Skeletal muscle cell (primary cell): ENCODE measurements at places on chromosomes 7 and 10.
A peak's percentile ranks its signal among the peaks of the same experiment; 100 is the strongest.

- no peak for DNase-seq
These were observed 98.6 kb upstream of the HDAC9 start for GRCh38 chr7:18396953-18397352.

GRCh38 chr7:29408841-29409243 lies 154.8 kb upstream of the PRR15 start:
- peak; percentile 47 for DNase-seq

- DNase-seq, result no peak
These were observed 153.4 kb downstream of the BMPER start for GRCh38 chr7:34058801-34059135.

DNA sequence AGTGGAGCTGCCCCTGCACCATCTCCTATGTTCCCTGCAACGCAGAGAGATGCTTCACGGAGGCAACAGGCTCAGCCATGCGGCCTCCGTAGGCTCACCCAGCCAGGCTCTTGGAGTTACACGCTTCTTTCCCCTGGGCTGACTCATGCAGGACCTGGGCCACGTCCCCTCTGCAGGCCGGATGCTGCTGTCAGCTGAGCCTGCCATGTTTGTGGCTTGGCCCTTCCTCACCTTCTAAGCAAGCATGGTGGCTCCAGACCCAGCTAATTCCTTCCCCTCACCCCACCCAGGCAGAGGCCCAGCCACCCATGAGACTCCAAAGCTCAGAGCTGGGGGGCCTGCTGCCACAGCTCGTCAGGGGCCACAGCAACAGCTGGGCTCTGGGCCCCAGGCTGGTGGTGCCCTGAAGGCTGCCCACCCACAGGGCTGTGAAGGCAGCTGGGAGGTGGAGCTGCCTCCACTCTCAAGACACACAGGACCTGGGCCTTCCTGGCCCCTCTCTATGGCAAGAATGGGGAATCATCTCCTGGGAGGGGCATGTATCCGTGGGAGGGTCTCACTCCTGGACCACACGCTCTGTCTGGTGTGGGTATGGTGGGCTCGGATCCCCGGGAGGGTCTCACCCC lies 219.6 kb downstream of the ELFN1 start:
- no peak for DNase-seq

- DNase-seq, result no peak
These were observed 885.3 kb downstream of the XPNPEP1 start for GRCh38 chr10:109037978-109038377.

GRCh38 chr10:127296696-127297095 lies 100.3 kb upstream of the INSYN2A start:
- DNase-seq, result no peak

DNA sequence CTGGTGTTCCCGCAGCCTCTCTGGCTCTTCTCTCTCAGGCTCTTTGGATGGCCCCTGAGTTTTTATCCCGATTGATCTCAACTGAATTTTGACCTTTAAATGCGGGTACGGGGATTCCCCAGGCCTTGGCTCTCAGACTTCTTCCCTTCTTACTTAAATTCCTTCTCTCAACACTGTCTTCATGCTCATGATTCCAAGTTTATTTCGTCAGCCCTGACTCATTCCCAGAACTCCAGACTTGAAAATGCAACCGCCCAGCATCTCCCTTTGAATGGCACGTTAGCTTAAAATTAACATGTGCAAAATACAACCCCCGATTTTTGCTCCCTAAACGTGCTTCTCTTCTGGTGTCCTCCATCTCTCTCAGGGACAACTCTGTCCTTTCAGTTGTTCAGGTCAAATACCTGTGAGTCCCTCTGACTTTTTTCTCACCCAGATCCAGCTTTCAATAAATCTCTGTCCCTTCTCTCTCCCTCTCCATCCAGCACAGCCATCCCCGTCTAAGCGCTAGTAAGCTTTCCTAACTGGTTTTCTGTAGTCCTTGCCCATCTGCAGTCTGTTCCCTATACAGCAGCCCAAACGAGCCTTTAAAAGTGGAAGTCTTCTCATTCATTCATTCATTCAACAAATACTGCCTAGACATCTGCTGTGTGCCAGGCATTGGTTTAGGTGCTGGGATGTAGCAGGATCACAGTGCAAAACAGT lies 7.1 kb downstream of the HECW1 start:
- DNase-seq, result peak; percentile 58

DNA sequence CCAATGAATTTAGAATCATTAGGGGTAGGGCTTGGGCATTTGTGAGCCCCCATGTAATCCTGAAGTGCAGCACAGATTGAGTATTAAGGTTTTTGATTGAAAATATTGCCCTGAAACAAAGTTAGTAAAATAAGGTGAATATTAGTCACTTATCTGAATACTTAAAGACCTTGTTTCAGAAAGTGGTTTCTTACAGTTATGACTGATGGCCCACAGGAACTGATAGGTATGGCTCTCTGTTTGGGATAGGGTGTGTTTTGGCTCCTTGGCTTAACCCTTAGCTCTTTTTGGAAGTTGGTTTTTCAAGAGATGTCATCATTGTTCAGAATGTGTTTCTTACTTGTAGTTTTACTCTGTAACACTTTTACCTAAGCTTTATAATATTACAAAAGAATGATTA lies 34.8 kb downstream of the MDFIC start:
- no peak for DNase-seq

GRCh38 chr7:109782806-109783205 lies 1213.1 kb downstream of the DNAJB9 start:
- no peak for DNase-seq

DNA sequence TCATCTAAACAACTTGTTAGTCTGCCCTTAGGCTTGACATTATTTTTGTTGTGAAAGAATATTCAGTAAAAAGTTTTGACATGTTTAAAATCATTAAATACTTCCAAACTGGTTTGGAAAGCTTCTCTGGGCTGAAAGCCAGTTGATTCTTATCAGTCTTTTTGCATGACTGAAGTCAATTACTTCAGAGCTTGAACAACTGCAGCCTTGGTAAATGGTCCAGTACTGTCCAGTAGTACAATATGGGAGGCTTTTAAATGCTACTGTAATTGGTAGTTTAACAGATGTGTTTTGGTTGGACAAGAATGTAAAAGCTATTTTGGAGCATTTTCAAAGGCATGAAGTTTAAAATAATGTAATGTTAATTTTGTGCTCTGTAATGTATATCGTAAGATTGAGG lies 103.4 kb downstream of the SDK1 start:
- DNase-seq, result no peak

GRCh38 chr7:127650847-127651555 lies 993 bp upstream of the SND1 start:
- no peak for DNase-seq

GRCh38 chr7:158891922-158892321 lies 35.6 kb downstream of the DYNC2I1 start:
- DNase-seq, result no peak

DNA sequence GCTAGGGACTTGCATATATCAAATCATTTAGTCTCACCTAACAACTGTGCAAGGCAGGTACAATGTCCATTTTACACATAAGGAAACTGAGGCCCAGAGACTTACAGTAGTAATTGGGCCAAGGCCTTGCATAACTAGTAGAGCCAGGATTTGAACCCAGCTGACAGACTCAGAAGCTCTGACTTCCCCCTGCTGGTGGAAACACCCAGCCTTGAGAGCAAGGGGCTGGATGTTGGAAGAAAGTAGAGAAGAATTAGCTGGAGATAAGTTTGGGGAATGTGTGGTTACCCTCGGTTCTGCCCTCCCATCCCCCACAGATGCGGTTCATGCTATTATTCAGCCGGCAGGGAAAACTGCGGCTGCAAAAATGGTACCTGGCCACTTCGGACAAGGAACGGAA lies 2.0 kb downstream of the AP1S1 start:
- no peak for DNase-seq

DNA sequence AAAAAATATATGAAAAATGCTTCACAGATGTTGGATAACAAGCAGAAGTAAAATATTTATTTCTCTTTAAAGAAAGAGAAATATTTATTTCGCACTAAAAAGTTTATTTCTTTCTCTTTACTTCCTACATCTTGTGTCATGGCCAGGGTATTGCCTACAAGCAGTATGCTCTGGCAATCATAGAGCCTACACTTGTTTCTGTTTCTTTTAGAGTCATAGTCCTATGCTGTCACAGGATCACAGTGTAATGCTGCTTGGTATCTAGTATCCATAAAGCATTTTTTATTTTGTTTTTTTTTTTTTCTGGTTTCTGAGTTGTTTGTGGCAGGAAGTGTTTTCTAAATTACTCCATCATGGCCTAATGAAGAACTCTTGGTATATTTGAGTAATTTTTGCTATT lies 116.0 kb downstream of the ATRNL1 start:
- no peak for DNase-seq

- no peak for DNase-seq
These were observed 109.0 kb downstream of the SDHAF3 start for GRCh38 chr7:97226541-97226940.

- DNase-seq, result no peak
These were observed 540.9 kb downstream of the SUGCT start for GRCh38 chr7:40675741-40676140.
